Activated T-helper 1 cell treated with Interleukin-2 at 50 U/mL for 16 hours (primary cell): ENCODE measurements at places on chromosomes 1 and 21.

DNA sequence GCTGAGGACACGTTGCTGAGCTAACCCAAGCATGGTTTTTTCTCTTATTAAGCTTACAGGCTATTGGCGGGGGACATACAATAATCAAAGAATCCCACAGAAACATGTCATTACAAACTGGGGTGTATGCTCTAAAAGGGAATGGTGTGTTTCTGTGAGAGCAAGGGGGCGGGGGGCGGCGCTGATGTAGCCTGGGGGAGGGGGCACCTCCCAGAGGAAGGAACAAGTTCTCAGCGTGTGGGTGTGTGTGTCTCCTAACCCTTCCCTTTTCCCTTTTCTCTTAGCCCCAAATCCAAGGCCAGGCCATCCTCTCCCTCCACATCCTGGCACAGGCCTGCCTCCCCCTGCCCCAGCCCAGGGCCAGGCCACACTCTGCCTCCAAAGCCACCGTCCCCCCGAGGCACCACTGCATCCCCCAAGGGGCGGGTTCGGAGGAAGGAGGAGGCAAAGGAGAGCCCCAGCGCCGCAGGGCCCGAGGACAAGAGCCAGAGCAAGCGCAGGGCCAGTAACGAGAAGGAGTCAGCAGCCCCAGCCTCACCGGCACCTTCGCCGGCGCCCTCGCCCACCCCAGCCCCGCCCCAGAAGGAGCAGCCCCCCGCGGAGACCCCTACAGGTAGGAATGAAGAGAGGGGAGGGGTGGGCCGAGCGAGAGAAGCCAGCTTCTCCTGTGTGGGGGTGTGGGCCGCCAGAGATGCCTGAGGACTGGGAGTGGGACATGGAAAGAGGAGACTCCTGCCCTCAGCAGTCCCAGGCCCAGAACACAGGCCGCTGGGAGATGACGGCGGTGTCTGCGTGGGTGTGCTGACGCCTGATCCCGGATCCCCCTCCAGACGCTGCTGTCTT is 21.9 kb downstream of the MAP7D1 start:
- no peak for DNase-seq

GRCh38 chr21:45719177-45719802 is 75.8 kb downstream of the PCBP3 start:
- DNase-seq, result no peak

DNA sequence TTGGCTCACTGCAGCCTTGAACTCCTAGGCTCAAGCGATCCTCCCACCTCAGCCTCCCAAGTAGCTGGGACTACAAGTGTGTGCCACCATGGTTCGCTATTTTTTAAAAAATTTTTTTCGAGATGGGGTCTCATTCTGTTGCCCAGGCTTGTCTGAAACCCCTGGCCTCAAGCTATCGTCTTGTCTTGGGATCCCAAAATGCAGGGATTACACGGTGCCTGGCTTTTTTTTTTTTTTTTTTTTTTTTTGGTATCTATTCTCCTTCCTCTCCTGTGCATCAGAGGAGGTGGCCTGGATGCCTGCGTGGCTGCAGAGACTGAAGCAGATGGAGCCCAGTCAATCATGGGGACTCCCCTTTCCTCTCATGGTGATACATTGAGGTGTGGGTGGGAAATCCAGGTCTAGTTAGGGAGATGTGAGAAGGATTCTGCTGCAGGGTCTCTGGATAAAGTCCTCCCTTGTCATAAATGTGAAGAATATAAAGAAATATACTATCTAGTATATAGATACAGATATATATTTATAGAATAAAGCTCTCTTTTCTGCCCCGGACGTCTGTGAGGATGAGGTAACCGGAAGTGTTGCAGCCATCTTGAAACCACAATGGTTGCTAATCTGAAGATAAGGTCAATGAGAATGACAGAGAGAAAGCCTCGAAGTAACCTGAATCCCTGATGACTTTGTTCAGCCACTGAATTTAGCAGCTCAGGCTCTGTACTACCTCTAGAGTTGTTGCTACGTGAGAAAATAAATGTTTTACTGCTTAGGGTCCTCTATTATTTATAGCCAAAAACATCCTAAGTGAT is 19.5 kb upstream of the RGSL1 start:
- no peak for DNase-seq

DNA sequence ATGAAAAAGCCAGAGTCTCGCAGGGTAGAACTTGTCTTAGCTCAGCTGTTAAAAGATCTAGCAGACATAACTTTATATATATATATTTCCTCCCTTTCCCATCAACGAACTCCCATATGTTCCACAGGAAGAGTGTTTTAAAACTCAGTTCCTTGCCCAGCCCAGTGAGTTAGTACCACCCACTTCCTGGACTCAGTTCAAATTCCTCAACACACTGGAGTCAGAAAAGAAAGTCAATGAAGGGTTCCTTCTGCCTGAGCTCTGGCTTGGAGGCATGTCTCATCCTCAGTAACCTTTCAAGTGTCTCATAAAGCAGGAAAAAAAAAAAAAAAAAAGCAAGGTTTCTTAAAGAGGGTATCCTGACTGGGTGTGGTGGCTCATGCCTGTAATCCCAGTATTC is 15.6 kb downstream of the TPM3 start:
- DNase-seq, result no peak

DNA sequence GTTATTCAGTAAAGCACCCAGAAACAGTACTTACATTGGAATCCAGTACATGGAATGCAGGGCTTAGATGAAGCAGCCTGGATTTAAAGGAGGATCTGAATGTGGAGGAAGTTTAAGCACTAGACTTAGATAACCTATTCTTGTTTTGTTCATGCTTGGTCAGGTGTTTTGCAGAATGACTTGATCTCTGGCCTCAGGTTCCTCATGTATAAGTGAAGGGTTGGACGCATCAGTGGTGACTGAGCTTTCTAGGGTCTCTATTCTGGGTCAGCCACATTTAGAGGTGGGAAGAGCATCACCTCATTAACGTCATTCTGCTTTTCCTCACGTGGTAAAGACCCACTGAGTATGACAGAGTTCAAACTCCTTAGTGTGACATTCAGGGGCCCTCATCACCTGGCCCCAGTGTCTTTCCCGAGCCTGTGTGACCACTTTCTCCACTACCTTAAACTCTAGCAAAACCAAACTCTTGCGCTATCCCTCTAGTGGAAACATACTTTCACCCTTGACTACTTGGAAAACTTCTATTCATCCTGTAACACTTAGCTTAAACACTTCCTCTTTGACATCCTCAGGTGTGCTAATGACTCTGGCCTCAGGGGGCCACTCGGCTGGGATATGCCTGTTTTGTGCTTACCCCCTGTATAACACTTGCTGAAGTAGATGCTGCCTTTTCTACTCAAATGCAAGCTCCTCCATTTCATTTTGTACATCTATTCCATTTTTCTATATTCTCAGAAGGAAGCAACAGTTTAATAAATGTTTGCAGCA is 871 bp upstream of the ERICH3 start:
- no peak for DNase-seq

DNA sequence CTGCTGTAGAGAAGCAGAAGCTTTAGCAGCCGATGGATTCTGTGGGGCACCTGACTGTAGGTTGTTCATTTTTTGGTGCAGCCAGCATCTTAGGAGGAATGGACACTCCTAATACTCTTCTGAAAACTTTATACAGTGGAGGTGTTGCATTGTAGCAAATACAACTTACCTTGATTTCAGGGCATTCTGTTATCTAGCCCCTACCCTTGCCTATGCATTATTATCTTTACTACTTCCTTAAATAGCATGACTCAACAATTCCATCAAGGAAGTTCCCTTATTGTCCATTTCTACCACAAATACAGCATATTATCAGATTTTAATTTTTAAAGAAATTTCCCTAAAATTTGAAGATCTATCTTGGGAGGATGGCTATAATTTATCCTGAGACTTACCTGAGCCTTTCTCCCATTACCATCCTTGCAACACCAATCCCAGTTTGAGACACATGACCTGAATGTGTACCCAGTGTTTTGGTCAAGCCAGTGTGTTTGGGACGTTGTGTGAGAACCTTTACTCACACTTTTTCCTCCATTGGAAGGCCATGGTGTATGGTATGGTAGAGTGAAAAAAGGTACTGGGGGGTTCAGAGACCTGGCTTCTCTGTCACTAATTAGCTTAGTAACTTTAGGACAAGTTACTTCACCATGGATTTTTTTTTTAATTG is 9.2 kb downstream of the POU2F1 start:
- DNase-seq, result no peak

- no peak for DNase-seq
These were observed 102.8 kb downstream of the CLIC6 start for GRCh38 chr21:34771512-34772028.

- DNase-seq, result no peak
These were observed 156.1 kb downstream of the KIF26B start for GRCh38 chr1:245310571-245311531.

DNA sequence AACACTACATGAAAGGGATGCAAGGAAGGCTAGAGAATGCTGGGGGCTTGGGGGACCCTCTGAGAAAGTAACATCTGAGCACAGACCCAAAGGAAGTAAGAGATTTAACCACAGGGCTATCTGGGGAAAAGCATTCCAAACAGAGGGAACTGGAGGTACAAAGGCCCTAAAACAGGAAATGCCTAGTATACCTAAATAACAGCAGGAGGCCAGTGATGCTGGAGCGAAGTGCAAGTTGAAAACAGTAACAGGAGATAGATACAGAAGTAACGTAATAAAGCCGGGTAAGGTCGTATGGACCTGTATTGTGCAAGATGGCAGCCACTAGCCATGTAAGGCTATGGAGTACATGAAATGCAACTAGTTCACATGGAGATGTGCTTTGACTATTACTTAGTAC is 52.1 kb downstream of the CD34 start:
- DNase-seq, result no peak

DNA sequence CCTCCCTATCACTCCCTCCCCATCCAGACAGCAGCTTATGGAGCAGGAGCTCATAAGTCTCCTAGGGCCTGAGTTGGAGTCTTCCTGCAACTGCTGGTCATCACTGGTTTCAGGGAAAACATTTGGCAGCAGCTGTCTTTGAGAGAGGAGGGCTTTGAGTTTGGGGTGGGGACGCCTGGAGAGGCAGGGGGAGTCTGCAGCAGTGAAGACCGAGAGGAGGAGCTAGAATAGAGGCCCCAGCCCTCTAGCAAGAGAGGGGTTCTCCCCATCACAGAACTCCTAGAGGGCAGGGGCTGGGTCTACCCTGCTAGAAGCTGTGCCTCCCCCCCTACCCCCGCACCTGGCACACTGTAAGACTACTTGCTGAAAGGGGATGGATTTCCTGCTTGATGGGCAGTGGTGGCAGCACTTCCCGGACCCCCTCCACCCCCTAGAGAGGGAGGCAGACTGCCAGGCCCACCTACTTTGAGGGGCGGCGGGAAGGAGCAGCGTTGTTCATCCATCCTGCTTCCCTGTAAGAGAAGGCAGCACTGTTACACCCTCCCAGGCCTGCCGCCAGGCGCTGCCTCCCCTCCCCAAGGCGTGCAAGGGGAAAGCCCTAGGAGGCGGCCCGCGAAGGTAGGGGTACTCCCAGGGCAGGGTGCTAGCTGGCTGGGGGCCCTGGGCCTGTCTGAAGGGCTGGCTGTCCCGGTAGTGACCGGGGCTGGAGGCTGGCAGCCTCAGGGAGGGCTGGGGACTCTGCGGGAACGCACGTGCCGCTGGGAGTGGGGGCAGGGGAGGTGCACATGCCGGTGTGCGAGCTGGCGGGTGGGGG is 50.4 kb downstream of the RAP1GAP start:
- DNase-seq, result no peak

GRCh38 chr1:180816132-180816531 is 96.6 kb upstream of the KIAA1614 start:
- no peak for DNase-seq

- DNase-seq, result no peak
These were observed 828 bp downstream of the PNRC2 start for GRCh38 chr1:23960291-23961020.

- DNase-seq, result no peak
These were observed 20.4 kb upstream of the FGGY start for GRCh38 chr1:59276439-59276851.

GRCh38 chr1:115436596-115436995 is 98.5 kb upstream of the NGF start:
- no peak for DNase-seq

DNA sequence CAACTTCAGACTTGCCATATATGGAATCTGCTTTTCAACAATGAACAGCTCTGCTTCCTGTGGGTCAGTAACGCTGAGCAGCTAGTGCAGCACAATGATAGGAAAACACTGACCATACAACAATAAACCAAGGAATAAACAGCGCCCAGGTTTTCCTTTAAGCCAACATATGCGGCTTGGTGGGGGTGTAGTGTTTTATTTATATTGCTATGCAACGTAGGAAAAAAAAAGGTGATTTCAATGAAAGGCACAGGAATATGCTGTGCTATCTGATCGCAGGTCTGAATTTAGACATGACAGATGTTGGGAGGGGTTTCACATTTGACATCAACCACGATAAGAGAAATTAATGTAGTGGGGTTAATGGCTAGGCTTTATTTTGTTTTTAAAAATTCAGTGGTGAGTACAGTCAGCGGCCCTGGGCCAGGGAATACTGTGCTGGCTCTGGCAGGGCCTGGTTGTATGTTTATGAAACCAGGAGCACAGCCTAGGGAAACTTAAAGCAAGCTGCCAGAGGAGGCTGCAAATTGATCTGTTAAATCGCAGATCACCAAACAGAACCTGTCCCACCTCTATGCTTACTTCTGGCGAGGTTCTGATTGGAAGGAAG is 4.3 kb downstream of the TSPAN2 start:
- DNase-seq, result no peak

DNA sequence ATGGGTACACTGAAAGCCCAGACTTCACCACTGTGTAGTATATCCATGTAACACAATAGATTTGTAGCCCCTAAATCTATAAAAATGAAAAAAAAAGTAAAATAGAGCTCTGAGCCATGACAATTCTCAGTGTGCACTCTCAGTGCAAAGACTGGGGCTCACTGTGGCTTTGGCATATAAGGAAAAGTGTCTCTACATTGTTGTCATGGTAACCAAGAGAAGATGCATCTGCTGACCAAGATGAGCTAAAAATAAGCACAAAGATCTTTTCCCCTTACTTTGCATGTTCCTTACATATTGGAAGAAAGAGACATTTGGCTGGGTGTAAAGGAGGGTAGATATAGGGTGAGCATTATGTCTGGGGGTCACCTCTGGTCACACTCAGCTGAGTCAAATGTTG is 12.0 kb downstream of the PGLYRP4 start:
- no peak for DNase-seq

DNA sequence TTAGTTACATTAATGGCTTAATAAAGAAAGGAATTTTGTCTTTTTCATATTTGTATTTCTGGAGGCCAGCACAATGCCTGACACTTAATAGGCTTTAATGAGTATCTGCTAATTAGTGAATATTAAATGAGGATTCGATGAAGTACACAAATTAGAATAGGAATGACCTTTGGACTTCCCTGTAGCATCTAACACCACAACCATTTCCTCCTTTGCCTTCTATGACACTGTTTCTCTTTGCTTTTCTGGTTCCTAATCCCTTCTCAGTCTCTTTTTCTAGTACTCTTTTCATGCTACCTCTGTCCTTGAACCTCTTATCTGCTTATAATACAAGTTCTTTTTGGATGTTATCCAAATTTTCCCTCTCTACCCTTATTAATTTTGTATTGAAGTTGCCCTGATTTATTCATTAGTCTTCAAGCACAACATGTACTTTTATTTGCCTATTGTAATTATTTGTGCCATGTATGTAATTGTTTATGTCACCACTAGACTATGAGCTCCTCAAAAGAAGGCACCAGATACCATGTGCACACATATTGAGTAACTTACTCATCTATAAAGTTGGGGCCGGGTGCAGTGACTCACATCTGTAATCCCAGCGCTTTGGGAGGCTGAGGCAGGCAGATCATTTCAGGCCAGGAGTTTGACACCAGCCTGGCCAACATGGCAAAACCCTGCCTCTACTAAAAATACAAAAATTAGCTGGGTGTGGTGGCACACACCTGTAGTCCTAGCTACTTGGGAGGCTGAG is 23.8 kb downstream of the RPS27 start:
- no peak for DNase-seq
